Small intestine (tissue), 16 donors: ENCODE measurements at places on chromosomes 5 and 9.

DNA sequence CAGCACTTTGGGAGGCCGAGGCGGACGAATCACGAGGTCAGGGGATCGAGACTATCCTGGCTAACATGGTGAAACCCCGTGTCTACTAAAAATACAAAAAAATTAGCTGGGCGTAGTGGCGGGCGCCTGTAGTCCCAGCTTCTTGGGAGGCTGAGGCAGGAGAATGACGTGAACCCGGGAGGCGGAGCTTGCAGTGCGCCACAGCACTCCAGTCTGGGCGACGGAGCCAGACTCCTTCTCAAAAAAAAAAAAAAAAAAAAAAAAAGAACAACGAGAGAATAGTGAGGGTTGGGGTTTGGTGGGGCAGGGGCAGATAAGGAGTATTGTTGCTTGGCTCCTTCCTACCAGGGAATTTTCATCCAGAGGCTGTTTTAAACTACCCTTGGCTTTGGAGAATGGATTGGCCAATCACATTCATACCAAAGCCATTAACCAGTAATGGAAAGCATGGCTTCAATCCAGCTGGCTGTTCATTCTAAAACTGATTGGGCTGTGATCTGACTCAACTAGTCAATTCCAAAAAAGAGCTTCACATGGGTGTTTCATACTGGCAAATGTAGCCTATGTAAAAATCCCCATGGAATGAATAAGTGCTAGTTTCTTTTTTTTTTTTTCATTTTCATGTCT lies 64.4 kb downstream of the PLCXD3 start:
- no peak for DNase-seq

DNA sequence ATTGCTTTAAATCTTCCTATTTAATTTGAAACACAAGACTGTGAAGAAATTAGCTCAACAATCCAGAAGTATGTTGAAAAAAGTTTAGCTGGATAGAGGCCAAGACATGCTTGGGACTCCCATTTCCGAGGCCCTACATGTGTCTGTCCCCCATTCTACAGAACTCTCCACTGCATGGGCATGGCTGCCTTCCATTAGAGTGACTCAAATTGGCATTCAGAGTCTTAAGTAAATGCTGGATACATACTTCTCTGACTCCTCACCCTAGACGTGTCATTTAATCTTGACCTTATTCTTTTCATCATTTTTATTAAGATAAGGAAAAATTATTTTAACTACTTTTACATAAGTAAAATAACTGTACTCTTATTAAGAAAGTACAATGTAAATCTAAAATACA lies 530.4 kb upstream of the CDH9 start:
- no peak for DNase-seq

GRCh38 chr9:85040146-85040545 lies 370.6 kb downstream of the NTRK2 start:
- DNase-seq = no peak

DNA sequence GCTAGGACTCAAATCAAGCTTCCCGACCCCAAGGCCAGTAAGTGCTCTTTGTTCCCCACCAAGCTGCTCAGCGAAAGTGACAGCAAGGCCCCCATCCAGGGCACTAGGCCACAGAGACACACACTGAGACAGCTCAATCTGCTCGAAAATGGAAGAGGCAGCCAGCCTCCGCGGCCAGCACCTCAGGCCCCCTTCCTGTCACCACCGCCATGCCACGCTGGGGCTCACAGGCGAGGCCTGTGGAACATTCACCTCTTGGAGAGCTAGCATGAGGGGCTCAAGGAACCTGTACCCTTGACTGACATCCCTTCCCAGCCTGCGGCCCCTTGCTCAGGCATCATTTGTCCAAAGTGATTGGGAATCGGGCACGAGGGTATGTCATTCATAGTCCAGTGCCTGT lies 71.4 kb downstream of the PAX5 start:
- no peak for DNase-seq

- no peak for DNase-seq
These were observed 148.3 kb downstream of the CMYA5 start for GRCh38 chr5:79837761-79838551.

DNA sequence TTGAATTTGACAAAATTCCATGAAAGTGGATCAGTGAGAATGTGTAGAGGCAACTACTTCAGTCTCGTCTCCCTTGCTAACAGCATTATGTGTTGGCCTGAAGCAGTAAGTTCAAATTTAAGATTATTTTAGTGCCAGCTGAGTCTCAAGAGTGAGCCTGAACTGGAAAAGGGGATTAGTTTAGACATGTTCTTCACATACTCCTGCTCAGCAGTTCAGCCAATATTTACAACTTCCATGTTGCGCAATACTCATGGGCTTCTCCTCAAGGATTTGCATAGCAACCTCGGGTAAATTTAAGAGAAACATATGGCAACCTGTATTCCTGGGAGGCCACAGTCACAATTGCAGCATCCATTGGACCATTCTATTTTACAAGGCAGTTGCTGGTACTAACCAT lies 553.8 kb downstream of the PTPRD start:
- DNase-seq = no peak

- DNase-seq = no peak
These were observed 44.1 kb downstream of the WNK2 start for GRCh38 chr9:93228030-93228429.

DNA sequence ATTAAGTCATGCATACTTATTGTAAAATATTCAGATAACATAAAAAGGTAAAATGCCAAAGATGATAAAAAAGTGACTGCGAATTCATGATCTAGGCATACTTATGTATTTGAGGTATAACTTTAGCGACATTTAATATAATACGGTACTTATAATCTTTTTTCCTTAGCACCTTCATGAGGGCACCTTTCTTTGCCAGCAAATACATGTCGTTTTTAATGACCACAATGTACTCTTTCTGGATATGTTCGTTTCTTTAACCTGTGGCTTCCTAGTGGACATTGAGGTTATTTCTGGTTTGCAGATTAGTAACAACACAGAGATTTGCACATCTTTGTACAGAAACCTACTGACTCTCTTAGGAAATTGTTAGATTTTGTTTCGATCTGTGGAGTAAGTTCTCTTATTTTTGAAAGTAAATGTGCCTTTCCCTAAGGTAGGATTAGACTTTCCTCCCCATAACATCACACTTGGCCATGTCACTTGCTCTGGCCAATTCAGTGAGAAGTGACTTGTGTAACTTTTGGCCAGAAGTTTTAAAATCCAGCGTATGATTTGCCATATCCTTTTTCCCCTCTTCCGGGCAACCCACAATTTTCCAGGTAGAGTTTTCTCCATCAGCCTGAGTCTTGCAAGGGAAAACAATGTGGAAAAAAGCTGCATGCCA lies 24.4 kb downstream of the ANKRD33B start:
- DNase-seq = no peak
